Activated CD4-positive, alpha-beta T cell treated with anti-CD3 and anti-CD28 coated beads, Interleukin-2, amount 10 ng/mL, durations not matched to agents 24 days and 14 days (primary cell): ENCODE measurements at places on chromosomes 6 and 20. TPM values are rescaled to one million over a fixed set of nuclear protein-coding genes. Genes with fewer than 3 reads are reported as not detected.

CCN6 gene
- total RNA-seq: 0.26 and 0.72 TPM in 2 replicates

GRCh38 chr20:25484911-25485511, 77.5 kb downstream of the GINS1 start:
- no peak for DNase-seq

DNA sequence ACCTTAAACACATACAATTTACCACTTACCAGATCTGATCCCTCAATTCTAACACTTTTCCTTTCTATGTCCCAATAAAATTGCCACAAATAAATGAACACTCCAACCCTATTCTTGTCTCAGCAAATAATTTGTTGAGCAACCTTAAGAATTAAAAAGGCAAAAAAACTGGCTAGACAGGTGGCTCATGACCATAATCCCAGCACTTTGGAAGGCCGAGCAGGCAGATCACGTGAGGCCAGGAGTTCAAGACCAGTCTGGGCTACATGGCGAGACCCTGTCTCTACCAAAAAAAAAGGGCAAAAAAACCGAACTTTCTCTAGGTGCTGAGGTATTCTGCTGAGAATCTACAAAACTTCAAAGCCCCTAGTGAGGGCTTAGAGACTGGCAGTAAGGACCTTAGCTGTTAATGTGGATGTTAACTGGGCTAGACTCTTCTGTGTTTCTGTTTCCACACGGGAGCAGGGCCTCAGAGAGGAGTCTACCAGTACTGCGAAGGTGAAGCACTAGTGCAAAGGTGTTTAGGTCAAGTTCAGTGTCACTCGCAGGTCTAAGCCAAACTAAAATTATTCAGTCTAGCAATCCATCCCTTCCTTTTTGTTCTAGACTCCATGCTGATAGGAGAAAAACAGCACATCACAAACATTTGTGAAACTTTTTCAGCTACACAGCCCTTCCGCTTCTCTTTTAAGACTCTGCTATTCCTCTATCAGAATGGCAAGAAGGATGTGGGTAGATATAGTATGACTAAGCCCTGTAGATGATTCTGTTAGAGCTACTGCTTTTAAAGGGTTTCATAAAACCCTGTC, 2.6 kb downstream of the FASTKD5 start:
- DNase-seq: peak; percentile 77

DNA sequence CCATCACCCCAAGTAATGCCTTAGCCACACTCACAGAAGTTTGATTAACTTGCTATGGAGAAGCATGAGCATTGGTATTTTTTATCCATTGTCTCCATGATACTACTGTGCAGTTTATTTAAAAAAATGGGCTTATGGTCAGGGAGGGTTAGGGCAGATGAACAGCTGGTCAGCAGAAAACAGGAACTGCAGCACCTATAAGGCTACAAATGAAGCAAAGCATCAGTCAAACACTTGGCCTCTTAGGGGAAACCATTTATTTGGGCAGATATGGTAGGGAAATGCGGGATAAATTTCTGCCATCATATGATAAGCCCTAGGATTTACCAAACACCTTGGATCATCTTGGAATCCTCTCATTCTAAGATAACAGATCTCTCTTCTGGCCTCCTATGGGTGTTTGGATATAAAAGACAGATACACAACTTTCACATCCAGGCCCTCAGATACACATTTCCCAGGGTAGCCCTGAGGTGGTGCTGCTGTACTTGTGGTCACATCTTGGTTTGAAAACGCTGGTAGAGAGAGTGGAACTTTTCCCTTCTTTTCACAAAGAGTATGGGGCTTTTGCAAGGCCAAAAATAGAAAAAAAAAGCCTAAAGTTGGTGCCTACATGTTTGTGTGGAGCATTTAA, 42.8 kb upstream of the AHI1 start:
- DNase-seq: peak; percentile 76

CST5 gene
- not detected in 2 replicates for total RNA-seq

SEL1L2 gene
- total RNA-seq: not detected in 2 replicates

- DNase-seq: no peak
Observed at GRCh38 chr6:51893366-51893765, 194.0 kb downstream of the PKHD1 start.

CDKN1A gene
- 77.8 and 82.7 TPM in 2 replicates for total RNA-seq

GPR6 gene
- not detected in 2 replicates for total RNA-seq

RIPOR3 gene
- total RNA-seq: not detected in 2 replicates

GRCh38 chr20:54025251-54025771, 45.1 kb downstream of the BCAS1 start:
- DNase-seq: no peak

DNA sequence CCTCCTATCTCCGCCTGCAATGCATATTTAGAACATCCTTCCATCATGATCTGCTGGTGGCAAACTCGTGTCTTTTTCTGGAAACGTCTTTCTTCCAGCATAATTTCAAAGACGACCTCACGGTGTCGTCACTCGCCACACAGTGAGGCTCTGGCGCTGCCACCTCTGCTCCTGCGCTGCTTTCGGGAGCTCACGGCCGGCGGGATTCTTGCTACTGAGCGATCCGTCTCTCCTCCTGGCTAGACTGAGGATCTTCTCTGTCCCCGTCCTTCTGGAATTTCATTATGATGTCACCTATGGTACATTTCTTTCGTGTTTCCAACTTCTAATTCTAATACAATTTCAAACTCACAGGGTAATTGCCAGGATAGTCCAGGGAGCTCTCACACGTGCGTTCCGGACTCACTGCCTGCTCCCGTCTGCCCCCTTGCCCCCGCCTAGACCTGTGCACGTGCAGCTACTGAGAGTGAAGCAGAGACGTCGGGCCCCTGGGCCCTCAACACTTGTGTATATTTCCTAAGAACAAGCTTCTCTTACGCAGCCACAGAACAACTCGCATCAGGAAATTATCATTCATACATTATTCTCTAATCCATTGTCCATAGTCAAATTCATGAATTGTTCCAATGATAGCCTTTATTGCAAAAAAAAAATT, 25.5 kb upstream of the HELZ2 start:
- no peak for DNase-seq

EYA2 gene
- not detected in 2 replicates for total RNA-seq

DNA sequence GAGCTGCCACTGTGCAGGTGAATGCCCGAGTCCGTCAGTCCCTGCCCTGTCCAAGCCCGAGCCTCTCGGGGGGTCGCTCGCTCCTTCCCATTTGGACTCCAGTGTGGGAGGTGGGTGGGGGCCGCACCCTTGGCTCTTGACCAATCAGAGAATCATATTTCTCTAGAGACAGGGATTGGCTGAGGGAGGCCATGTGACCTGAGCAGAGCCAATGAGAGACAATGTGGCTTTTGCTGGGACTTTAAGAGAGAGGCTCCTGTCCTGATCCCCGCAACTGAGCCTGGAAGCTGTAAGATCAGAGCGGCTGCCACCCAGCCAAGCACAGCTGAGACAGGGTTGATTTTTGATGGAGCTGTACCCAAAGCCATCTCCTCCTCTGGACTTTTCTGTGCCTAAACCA, 199.3 kb downstream of the TFAP2C start:
- DNase-seq: no peak
